Endodermal cell (in vitro differentiated cells): ENCODE measurements at places on chromosomes 12 and 14.
A peak's percentile ranks its signal among the peaks of the same experiment; 100 is the strongest.

GRCh38 chr12:49809381-49809905 lies 18.8 kb downstream of the NCKAP5L start:
- peak; percentile 63 for DNase-seq

GRCh38 chr12:12171991-12172511 lies 94.8 kb downstream of the LRP6 start:
- no peak for DNase-seq

- DNase-seq = no peak
Observed at GRCh38 chr14:89922031-89922907, 32.3 kb downstream of the EFCAB11 start.

- DNase-seq = no peak
Observed at GRCh38 chr12:120539303-120539702, 5.1 kb downstream of the RNF10 start.

- DNase-seq = no peak
Observed at GRCh38 chr12:103028881-103029639, 71.6 kb downstream of the ASCL1 start.

- peak; percentile 53 for DNase-seq
Observed at GRCh38 chr14:102095231-102095870, 8.5 kb upstream of the HSP90AA1 start.

GRCh38 chr14:22837114-22837749 lies 847 bp downstream of the MMP14 start:
- DNase-seq = peak; percentile 80

DNA sequence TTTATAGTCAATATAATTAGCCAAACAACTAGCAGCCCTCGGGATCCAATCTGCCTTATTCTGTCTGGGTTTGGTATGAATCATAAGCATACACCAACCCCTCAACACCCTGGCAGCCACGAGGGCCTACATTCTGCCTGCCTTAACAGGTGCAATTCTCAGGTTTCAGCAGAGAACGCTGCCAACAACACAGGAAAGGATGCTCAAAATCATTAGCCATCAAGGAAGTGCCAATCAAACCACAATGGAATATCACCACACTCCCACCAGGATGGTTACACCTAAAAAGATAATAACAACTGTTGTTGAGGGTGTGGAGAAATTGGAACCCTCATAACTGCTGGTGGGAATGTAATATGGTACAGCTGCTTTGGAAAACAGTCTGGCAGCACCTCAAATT lies 122.8 kb downstream of the TTC7B start:
- DNase-seq = no peak

DNA sequence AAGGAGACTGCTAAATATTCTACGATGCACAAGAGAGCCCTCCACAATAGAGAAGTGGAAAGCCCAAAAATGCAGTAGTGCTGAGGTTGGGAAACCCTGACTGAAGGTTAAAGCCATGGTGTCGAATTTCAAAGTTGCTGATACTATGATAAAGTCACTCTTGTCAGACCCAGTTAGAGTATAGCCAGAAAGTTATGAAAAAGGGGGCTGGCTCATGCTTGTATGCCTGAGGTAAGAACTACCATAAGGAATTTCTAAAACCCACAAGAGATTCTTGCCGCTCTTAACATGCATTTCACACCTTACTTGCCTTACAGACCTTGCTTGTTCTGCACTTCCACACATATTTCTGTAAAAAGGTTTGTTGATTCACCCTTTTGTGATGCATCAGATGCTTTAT lies 184.6 kb downstream of the SLC6A15 start:
- DNase-seq = peak; percentile 55

DNA sequence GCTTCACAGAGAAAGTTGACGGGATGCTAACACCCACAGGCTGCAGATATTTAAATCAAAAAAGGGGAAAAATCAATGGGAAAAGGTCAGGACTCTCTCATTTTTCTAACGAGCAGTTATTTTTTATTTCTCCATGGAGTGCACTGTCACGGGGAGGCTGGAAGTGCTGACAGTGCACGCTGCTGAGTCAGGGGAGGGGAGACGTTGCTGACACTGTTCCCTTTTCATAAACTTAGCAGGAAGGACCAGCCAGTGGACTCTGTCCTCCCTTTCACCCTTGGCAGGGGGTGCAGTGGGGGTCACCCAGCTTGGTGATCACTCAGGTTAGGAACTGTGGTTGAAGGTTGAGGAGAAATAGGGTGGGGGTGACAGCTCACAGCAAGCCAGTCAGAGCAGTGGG lies 65.6 kb upstream of the FUT8 start:
- no peak for DNase-seq

GRCh38 chr12:107983756-107984472 lies 145.2 kb upstream of the WSCD2 start:
- DNase-seq = no peak

DNA sequence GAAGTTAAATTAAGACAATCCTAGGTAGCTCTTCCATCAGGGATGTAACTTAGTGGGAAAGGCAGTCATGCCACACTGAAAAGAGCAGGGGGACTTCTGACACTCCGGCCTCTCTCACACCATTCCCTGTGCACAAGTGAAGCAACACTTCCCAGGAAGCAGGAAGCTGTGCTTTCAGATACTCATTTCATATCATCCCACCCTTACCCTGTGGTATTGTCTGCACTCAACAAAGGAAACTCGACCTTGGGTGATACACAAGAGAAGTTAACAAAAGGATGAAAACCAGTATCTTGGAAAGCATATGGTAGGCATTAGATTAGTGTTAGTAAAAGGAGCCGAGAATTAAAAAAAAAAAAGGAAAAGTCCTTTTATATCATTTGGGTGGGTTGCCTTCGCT lies 61.3 kb upstream of the MDM1 start:
- DNase-seq = no peak

DNA sequence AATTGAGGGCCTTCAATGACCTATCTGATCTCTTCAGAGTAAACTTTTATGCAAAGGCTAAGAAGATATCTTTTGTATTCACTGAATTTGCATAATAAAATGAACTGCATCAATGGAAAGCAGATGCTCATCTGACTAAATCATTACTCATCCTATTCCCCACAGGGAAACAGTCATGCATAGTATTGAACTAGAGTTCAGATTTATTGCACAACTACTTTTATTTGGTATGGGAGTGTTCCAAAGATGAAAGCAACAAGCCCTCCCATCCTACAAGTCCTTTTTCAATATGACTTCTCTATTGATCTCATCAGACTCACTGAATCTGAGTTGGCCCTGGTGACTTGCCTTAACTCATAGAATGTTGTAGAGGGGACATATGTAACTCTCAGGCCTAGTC lies 159.8 kb downstream of the KITLG start:
- no peak for DNase-seq

DNA sequence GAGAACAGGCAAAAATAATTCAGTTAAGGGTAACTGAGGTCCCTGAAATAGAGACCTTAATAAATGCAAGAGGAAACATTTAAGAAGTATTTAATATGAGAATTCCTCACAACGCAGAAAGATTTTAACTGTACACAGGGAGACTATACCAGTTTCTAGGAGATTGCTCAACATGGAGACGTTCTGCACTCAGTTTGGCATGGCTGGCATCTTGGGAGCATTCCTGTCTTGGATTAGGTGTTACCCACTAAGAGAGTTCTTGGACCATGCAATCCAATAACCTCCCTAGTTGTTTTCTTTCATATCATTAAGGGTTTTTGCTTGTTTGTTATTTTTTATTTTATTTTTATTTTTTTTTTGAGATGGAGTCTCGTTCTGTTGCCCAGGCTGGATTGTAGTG lies 302.4 kb downstream of the NELL2 start:
- no peak for DNase-seq

DNA sequence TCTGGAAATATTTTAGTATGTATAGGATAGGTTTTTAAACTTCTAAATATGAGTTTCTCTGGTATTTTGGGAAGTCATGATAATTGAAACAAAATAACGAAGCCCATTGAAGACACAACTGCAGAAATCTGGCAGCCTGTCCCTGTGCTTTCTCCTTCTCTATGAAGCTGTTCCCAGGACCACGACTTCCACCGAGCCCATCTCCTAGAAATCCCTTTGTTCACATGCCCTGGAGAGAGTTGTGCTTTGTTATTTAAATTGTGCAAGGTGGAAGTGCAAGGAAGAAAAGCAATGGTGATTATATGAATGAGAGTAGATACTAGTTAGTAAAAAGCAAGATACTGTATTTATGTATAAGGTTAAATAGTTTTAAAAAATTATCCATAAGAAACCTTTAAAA lies 32.2 kb downstream of the STK38L start:
- peak; percentile 60 for DNase-seq

- no peak for DNase-seq
Observed at GRCh38 chr12:118219772-118220171, 83.8 kb downstream of the PEBP1 start.

DNA sequence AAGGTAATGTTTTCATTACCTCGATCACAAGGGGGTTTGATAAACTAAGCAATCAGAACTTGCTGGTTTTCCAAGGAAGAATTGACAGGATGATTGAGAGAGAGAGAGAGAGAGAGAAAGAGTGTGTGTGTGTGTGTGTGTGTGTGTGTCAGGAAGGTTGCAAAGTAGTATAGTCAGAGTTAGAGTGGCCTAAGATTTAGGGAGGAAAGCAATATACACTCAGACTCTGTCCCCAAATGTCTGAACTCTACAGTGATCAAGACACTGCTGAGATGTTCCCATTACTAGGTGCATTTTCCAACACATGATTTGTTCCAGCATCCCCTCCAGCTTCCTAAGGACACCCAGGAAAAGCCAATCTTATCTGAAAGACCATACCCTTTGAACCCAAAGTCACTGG lies 1074.1 kb downstream of the BCL11B start:
- no peak for DNase-seq

- DNase-seq = no peak
Observed at GRCh38 chr14:61396279-61396678, 74.9 kb downstream of the PRKCH start.

DNA sequence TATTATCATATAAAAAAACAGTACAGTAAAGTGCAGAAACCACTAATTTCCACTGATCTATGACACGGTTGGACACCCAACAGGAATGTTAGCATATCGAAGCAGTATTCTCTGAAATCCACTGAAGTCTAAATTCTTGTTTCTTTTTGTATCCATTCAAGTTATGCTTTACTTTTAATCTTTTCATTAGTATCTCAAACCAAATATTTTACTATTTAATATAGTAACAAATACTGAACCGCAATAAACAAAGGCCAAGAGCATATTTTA lies 41.1 kb downstream of the ATXN2 start:
- no peak for DNase-seq

DNA sequence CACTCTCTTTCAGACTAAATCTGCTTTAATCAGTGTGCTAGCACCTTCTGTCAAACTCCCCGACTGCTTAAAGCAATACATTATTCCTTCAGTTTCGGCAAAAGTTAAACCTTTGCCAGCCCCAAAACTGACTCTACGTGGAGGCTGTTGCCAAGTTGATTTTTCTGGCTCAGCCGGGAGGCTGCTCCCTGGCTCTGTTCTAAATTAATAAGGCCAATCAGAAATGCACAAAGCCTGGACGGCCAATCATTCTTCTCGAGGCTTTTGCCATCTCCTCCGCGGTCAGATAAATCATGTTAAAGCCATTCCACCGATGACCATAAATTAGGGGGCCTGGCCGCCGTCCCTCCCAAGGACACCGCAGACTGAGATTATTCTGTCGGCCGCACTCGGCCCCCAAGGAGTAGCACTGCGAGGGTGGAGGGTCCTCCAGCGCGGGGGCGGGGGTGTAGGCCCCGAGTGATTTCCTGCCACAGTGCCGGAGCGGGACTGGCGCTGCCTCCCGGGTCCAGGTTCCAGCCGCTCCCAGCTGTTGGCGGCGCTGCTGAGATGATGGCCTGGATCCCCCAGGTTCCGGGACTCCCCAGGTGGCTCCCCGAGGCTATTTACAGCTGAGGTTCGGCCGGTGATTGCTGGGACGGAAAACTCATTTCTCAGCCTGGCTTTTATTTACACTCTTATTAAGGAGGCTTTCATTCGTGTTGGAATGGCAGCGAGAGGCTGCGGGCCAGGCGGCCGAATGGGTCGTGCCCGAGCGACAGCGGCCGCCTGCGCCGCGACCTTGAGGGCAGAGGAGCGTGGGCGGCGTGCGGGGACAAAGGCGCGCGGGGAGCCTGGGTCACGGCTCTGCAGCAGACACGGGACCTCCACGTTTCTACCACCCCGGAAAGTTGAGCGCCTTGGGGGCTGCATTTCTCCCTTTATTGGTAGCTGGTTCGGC lies 165.1 kb downstream of the MON2 start:
- peak; percentile 94 for DNase-seq

DNA sequence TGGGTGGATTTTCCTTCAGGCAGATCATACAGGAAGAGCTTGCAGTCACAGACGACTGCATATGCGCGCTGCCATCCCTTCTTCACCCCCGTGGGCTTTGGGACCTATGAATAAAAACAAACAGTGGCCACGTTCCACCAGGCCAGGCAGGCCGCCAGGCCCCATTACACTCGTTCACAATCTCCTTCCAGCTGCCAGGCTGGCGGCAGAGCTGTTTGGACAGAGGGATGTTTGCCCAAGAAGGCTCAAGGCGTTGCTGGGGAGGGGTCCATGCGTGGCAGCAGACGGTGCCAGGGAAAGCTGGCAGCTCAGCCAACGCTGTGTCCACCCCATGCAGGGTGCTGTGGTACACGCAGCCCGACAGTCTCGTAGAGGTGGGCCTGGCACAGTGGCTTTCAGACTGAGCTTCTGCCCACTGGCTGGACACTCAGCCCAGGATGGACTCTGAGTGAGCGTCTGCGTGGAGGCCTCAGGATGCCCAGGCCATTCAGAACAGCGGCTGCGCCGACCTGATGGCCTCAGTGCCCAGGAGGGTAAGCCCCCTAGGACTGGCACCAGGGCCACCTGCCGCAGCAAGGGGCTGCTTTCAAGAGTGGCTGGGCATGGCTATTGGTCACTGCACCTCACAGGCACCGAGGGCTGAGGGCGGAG lies 27.5 kb downstream of the AMN start:
- no peak for DNase-seq

GRCh38 chr12:115155665-115156645 lies 472.0 kb upstream of the TBX3 start:
- DNase-seq = no peak

GRCh38 chr12:121925358-121925695 lies 6.9 kb downstream of the CFAP251 start:
- peak; percentile 60 for DNase-seq

DNA sequence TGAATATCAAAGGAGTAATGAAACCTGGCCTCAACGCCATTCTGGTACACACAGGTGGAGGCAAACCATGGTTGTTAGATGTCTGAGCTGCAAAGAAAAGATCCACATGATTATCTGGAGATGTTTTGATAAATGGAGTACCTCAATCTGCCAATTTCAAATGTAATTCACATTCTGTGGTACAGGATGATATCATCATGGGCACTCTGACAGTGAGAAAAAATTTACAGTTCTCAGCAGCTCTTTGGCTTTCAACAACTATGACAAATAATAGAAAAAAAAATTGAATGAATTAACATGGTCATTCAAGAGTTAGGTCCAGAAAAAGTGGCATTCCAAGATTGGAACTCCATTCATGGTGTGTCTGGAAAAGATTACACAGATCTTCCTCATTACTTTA lies 17.3 kb downstream of the TMED8 start:
- DNase-seq = no peak

DNA sequence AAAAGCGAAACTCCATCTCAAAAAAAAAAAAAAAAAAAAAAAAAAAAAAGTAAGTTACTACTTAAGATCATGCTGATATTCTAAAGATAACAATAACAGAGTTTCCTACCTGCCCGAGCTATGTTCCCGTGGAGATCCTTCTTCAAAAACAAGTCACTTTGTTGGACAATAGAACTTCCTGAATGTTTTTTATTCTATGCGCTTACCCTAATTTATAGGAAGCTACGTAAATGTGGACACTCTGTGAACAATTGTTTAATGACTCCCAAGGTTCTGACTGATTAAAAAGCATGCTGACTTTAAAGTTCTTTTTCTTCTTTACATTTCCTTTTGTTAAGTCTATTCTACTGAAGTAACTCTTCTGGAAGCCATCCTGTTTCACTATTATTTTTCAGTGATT lies 52.5 kb downstream of the FGD4 start:
- peak; percentile 30 for DNase-seq
